ENCODE measurements at places on chromosomes 11 and 22.

GRCh38 chr22:36497910-36498665 lies 8.8 kb downstream of the FOXRED2 start:
- no peak for DNase-seq
- no peak overlapping the region for H3K4me3 ChIP-seq
- H3K27ac ChIP-seq = no peak overlapping the region

DNA sequence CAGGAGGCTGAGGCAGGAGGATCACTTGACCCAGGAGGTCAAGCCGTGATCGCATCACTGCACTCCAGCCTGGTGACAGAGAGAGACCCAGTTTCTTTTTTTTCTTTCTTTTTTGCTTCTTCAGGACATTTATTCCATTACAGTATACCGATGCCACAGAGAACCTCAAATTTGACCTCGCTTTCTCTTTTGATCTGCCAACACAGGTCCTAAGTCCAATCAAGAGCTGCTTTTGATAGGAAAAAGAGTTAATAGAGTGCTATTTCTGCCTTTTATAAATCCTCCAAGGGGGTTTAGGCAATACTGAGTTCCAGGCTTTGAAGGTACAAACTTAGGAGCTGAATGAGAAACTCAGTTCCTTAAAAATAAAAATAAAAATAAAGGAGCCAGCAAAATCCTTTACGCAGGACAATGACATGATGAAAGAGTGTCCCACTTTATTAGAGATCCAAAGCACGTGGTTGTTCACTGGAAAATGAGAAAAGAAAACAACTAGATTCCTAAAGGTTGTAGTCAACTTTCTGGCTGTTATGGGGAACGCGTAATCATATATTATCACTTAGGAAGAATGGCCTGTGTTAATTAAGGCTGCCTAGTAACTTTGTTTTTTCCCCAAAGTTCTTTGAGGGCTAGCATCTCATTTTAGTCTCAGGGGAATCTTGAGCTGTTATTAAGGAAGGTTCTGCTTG lies 27.2 kb downstream of the FADD start:
- H3K4me3 ChIP-seq = no peak overlapping the region
- no peaks in the 10 kb centered on the region for H3K36me3 ChIP-seq
- H3K27me3 ChIP-seq = no peaks in the 10 kb centered on the region
- H3K27ac ChIP-seq = no peak overlapping the region
- no peak for DNase-seq
- H3K4me1 ChIP-seq = peaks cover 41% of the 10 kb centered on the region

DNA sequence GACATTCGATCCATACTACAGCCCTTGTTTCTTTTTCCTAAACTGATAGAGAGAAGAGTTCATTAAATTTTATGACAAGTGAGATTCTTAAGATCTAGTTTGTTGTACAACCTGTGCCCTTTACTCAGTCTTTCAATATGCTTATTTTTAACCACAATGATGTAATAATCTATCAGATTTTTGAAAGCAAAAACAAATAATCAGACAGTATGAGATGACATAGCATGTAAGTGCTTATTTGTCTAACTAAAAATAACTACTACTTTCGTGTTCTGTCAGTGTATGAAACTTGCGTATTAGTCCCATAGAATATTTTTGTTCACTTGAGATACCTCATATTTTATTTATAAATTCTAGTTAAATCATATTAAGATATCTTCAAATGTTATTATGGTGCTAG lies 33.2 kb downstream of the RAB39A start:
- H3K27me3 ChIP-seq = peaks cover 13% of the 10 kb centered on the region
- H3K27ac ChIP-seq = no peak overlapping the region
- H3K36me3 ChIP-seq = no peaks in the 10 kb centered on the region
- DNase-seq = no peak
- H3K4me3 ChIP-seq = no peak overlapping the region
- no peaks in the 10 kb centered on the region for H3K4me1 ChIP-seq

DNA sequence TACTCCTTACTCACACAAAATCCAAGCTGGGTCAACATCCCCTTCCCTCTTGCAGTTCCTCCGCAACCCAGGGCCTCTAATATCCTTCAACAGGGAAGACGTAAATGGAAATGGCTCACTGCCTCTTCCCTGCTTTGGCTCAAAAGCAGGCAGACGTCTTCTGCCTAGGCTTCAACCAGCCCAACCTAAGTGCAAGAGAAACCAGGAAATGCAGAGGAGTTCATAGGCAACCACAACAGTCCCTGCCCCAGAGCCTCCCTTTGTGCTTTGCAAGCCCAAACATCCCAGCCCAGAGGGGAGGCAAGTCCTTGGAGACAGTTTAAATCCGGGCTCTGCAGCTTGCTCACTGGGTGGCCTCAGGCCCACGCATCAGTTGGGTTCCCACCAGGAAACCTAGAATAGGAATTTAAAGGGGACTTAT lies 33.3 kb downstream of the CD6 start:
- no peaks in the 10 kb centered on the region for H3K4me1 ChIP-seq
- H3K27me3 ChIP-seq = peaks cover 3% of the 10 kb centered on the region
- no peak for DNase-seq

DNA sequence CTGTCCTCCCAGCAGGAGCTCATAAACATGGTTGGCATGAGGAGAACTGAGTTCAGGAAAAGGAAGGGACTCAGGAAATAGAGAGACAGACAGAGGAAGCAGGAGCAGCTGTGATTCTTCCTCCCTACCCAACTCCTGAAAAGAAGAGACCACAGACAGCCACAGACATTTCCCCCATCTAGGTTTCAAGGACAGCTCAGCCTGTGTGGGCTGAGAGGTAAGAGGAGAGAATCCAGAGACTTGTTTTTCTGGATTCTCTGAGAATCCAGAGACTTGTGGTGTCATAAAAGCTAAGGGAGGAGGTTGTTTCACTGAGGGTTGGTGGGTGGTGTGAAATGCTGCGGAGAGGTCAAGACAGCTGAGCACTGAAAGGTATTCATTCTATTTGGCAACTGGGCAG lies 19.0 kb upstream of the STK33 start:
- H3K36me3 ChIP-seq = peaks cover 13% of the 10 kb centered on the region
- DNase-seq = no peak
- H3K4me3 ChIP-seq = no peak overlapping the region
- H3K27me3 ChIP-seq = no peaks in the 10 kb centered on the region
- no peaks in the 10 kb centered on the region for H3K4me1 ChIP-seq

DNA sequence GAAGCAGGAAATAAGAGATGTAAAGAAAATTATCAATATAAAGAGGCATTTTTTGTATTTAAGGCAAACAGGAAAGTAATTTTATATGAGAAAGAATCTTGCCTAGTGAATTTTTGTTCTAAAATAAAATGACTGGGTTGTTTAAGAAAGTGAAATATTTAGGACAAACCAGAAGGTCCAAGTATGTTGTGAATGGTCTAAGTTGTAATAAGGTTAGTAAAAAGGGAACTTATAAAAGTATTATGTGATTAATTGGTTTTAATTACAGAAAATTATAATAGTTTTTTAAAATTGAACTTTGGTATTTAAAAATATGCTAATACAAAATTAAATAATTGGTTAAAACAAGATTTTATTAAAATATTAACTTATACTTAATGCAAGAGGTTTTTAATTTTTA lies 26.6 kb upstream of the EI24 start:
- H3K27ac ChIP-seq = no peak overlapping the region
- H3K4me1 ChIP-seq = no peaks in the 10 kb centered on the region
- no peaks in the 10 kb centered on the region for H3K36me3 ChIP-seq
- no peaks in the 10 kb centered on the region for H3K27me3 ChIP-seq

- no peaks in the 10 kb centered on the region for H3K4me1 ChIP-seq
- no peak overlapping the region for H3K4me3 ChIP-seq
- H3K36me3 ChIP-seq = no peaks in the 10 kb centered on the region
- H3K27ac ChIP-seq = no peak overlapping the region
- no peak for DNase-seq
- H3K27me3 ChIP-seq = no peaks in the 10 kb centered on the region
Measured at GRCh38 chr11:84136926-84137325, 850.8 kb upstream of the CCDC90B start.

DNA sequence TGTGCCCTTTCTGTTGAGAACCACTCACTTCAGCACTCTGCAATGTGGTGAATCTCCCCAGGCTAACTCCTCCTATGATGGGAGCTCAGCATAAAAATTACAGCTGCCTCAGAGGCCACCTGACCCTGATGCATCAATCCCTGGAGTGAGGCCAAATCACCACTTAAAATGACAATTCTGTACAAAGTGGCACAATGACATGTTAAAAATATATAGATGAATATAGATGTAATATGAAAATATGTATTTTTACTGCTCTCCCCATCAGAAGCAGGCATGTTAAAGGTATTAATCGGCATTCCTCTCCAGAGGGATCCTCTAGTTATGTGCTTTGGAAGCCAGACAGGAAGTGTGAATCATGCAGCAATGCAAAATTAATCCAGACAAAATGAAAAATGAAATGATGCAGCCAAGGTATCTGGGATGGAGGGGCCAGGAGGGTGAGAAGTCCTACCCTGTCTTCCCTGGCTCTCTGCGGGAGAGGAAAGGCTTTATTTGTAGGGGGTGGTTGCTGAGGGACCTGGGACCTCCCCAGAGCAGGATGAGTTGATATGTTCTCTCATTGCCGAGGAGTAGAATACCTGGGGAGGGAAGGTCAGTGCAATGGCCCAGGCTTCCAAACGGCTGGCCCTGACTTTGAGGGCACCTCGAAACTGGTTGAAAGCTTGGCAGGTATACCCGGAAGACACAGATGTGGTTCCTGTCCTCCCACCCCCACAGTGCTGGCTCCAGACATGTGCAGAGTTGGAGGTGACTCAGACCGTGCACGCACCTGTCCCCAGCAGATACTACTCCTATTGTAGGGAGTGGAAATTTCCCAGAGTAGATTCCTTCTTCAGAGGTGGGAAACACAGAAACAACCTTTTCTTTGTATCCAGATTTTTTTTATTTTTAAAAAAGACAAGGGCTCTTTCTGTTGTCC lies 347.9 kb upstream of the NCAM1 start:
- peak overlapping the region; percentile 90 for H3K27ac ChIP-seq
- no peaks in the 10 kb centered on the region for H3K36me3 ChIP-seq
- peak overlapping the region; percentile 47 for H3K4me3 ChIP-seq
- no peaks in the 10 kb centered on the region for H3K27me3 ChIP-seq
- peak; percentile 62 for DNase-seq
- H3K4me1 ChIP-seq = peaks cover 42% of the 10 kb centered on the region

DNA sequence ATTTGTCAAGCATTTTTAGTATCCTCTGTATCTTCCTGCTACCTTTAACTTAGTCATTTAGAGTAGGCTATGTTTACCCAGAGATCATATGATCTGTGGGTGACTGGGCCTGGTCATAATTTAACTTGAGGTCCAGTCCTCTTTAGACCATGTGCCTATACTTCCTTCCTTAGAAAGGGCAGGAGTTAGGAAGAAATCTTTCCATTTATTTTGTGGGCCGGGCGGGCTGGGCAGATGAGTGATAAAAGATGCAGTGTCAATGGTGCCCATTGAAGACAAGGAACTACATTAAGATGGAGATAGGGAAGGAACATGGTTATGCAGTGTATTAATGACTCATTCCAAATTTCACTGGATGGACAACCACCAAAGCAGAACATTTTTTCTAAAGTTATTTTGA lies 30.9 kb upstream of the PDE3B start:
- H3K4me1 ChIP-seq = no peaks in the 10 kb centered on the region
- no peak overlapping the region for H3K4me3 ChIP-seq
- H3K27ac ChIP-seq = no peak overlapping the region
- no peaks in the 10 kb centered on the region for H3K27me3 ChIP-seq
- H3K36me3 ChIP-seq = no peaks in the 10 kb centered on the region
- DNase-seq = no peak

DNA sequence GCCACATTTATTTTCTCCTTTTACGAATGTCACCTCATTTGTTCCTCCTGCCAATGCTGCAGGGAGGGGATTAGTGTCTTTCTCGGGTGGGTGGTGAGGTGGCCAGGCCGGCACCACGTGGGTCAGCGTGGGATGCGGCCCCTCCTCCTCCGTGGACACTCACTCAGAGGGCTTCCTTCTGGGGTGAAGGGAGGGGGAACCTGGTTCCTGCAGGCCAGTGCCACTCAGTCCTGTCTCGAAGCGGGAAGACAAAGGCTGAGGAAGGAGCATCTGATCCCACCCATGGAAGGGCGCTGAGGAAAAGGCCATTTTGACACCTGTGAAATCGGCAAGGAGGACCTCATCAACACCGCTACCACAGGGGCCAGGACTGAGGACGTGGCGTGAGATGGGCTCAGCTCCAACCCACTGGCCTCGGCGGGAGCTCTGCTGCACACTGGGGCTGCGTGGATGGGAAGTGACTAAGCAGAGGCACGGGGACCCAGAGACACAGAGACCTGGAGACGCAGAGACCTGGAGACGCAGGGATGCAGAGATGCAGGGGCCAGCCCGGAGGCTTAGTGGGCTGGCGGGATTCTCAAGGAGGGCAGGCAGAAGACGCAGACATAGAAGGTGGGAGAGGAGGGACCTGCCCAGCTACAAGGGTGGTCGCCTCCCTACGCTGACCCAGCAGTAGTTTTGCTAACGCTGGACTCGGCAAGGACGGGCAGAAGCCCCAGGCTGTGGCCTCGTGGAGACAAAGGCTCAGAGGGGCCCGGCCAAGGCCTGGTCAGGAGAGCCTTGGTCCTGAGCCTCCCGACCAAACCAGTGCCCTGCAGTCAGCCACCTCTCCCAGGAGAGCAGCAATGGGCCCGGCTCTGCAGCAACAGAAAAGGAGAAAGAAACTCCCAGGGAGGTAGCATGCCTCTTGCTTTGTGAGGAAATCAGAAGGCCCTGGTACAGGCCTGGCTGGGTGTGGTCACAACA lies 1071.2 kb downstream of the BRD1 start:
- H3K4me3 ChIP-seq = no peak overlapping the region
- no peak for DNase-seq

- H3K27me3 ChIP-seq = no peaks in the 10 kb centered on the region
- H3K27ac ChIP-seq = peak within 1 kb of the TSS; percentile 80
- DNase-seq = no peak
Measured at GRCh38 chr11:10293423-10294289, at the start of gene SBF2. TSS of gene SBF2 (minus strand) at chr11:10294219. CDS start at chr11:10294069, 150 bp downstream.

- peaks cover 30% of the 10 kb centered on the region for H3K4me1 ChIP-seq
- DNase-seq = no peak
- no peaks in the 10 kb centered on the region for H3K27me3 ChIP-seq
- H3K27ac ChIP-seq = peak overlapping the region; percentile 67
- H3K36me3 ChIP-seq = no peaks in the 10 kb centered on the region
- peak overlapping the region; percentile 87 for H3K4me3 ChIP-seq
Measured at GRCh38 chr22:50473855-50474671, 772 bp downstream of the SBF1 start.

GRCh38 chr11:44564670-44565210 lies 723 bp upstream of the CD82 start:
- no peaks in the 10 kb centered on the region for H3K27me3 ChIP-seq
- H3K4me3 ChIP-seq = peak overlapping the region; percentile 48
- H3K4me1 ChIP-seq = peaks cover 45% of the 10 kb centered on the region

GRCh38 chr22:21018314-21018713 lies 3.3 kb downstream of the P2RX6 start:
- no peak for DNase-seq
- no peak overlapping the region for H3K4me3 ChIP-seq
- H3K4me1 ChIP-seq = peaks cover 19% of the 10 kb centered on the region
- H3K27ac ChIP-seq = no peak overlapping the region
- no peaks in the 10 kb centered on the region for H3K27me3 ChIP-seq

GRCh38 chr11:111555255-111555654 lies 14.7 kb downstream of the LAYN start:
- H3K27ac ChIP-seq = no peak overlapping the region
- no peaks in the 10 kb centered on the region for H3K27me3 ChIP-seq
- H3K4me1 ChIP-seq = peaks cover 9% of the 10 kb centered on the region
- no peaks in the 10 kb centered on the region for H3K36me3 ChIP-seq

- no peak overlapping the region for H3K27ac ChIP-seq
- H3K4me1 ChIP-seq = no peaks in the 10 kb centered on the region
- H3K36me3 ChIP-seq = no peaks in the 10 kb centered on the region
- H3K4me3 ChIP-seq = no peak overlapping the region
Measured at GRCh38 chr11:79219186-79220045, 221.4 kb downstream of the TENM4 start.

GRCh38 chr11:126591966-126592489 lies 236.5 kb downstream of the ST3GAL4 start:
- H3K4me3 ChIP-seq = no peak overlapping the region
- no peak for DNase-seq
- no peaks in the 10 kb centered on the region for H3K4me1 ChIP-seq
